HAP-1 (cell line): ENCODE measurements at places on chromosomes 13 and 19.

DNA sequence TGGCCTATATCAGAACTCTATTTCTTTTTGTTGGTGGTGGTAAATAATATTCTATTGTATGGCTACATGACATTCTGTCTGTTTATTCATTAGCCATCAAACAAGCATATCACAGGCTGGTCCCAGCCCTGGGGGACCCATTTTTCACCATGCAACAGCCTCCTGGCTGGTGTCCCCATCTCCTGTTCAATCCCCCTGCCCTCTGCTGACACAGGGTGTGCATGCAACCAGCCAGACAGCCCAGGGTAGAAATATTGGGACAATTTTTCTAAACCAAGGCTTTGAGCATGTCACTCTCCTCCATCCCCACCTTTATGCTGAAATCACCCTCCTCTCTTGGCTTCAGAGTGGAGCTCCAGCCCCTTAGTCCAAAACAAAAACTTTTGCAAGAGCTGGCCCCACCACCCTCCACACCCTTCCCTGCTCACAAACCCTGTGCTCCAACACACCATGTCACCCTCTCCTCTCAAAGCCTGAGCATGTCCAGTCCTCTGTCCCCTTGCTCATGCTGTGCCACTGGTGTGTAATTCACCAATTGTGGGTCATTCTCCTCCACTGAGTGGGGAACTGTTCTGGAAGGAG is 153.0 kb upstream of the UQCRFS1 start:
- DNase-seq, result no peak

DNA sequence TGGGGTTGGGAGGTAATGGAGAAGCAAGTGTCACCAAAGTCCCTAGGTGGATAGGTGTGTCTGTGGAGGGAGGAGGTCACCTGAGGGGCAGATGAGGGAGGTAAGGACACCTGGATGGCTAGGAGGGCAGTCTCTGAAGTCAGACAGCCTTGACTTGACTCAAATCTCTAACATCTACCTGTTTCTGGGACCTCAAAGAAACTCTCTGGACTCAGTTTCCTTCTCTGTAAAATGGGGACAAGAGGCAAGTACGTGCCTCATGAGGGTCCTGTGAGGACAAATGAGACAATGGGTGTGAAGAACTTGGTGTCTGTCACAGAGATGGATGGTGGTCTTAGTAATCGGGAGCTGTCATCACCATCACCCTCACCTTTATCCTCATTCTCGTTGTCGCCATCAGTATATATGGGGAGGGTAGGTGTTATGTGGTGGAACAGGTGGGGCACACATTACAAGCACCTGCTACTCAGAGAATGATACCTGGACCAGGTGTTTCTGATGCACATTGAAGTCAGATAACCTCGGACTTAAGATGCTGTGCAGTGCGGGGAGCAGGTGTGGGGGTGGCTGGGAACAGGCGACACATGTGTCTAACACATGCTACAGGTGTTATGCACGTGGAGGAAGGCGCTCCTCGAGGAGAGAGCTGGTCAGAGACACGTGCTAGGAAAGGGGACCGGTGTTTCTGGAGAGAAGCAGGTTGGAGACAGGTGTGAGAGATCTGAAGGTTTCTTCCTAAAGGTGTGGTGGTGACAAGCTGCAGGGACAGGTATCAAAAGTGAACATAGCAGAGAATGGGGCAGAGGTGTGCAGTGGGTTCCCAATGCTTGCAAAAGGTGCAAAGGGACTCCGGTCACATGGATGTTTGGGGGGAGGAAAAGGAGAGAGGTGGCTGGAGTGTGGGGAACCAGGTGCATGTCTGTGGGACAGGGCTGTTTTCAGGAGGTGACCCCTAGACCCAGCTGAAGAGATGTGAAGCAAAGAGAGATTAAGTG is 3.8 kb downstream of the ERFL start:
- no peak for DNase-seq

DNA sequence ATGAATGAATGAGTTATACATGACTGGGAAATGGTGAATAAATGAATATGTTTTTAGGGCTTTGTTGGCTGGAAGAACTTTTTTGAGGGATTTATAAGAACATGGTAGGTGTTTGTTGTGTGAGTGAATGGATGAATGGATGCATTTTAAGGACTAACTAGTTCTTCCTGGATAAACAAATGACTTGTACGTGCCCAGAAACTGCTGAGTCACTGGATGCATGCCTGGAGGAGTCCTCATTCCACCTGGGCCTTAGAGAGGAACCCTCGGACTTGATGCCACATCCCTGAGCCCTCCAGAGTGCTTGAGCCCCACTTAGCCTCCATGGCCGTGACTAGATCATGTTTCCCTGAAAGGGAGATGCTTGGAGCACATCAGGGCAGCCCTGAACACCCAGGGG is 153.4 kb downstream of the DPF1 start:
- no peak for DNase-seq

- DNase-seq, result no peak
Measured at GRCh38 chr13:95221971-95222732, 79.1 kb downstream of the ABCC4 start.

DNA sequence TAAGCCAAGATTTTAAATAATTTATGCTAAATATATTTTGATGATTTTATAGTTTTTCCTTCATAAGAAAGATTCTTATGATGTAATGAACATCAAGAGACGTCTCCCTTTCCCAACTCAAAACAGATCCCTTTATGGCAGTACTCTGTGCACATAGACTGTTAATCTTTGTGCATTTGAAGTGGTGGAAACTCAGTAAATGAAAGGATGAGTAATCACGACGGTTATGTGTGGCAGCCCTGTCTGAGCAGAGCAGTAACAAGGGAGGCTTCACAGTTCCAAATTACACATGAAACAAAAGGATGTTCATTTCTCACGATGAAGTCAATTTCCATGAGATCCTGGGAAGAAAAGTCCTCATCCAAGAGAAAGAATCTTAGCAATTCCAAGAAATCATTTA is 498.1 kb downstream of the KLF5 start:
- DNase-seq, result no peak

DNA sequence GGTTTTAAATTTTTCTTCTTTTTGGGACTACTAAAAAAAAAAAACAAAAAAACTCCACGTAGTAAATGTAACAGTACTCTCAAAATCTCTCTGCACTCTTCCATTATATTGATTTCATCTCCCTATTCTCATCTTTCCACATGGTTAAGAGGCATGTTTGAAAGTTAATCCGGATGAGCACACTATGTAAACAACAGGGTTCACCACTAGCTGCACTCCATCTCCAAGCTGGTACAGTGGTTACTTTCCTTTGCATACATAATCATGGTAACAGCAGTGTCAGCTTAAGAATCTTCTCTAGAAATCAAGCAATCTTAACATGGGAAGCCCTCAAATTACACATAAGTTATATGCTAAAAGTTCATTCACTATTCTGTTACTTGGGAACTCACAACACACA is 92.6 kb downstream of the MIPEP start:
- no peak for DNase-seq

- DNase-seq, result peak; percentile 36
Measured at GRCh38 chr13:33110713-33111413, 94.6 kb downstream of the KL start.

DNA sequence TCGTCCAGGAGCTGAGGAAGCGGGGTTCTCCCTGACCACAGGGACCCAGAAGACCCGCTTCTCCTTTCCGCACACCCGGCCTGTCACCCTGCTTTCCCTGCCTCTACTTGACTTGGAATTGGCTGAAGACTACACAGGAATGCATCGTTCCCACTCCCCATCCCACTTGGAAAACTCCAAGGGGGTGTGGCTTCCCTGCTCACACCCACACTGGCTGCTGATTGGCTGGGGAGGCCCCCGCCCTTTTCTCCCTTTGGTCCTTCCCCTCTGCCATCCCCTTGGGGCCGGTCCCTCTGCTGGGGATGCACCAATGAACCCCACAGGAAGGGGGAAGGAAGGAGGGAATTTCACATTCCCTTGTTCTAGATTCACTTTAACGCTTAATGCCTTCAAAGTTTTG is 18.9 kb downstream of the VASP start:
- DNase-seq, result peak; percentile 71

DNA sequence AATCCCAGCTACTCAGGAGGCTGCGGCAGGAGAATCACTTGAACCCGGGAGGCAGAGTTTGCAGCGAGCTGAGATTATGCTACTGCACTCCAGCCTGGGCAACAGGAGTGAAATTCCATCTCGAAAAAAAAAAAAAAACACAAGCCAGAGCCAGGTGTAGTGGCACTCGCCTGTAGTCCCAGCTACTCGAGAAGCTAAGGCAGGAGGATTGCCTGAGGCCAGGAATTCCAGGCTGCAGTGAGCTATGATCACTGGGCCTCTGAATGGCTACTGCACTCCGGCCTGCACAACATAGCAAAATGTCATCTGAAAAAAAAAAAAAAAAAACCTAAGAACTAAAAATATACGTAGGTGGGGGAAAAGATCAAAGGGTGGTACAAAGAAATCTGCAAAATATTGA is 19.4 kb downstream of the EPS15L1 start:
- peak; percentile 30 for DNase-seq

- no peak for DNase-seq
Measured at GRCh38 chr19:31956771-31957392, 388.5 kb upstream of the ZNF507 start.

- no peak for DNase-seq
Measured at GRCh38 chr19:30557927-30558557, 185.9 kb downstream of the ZNF536 start.

DNA sequence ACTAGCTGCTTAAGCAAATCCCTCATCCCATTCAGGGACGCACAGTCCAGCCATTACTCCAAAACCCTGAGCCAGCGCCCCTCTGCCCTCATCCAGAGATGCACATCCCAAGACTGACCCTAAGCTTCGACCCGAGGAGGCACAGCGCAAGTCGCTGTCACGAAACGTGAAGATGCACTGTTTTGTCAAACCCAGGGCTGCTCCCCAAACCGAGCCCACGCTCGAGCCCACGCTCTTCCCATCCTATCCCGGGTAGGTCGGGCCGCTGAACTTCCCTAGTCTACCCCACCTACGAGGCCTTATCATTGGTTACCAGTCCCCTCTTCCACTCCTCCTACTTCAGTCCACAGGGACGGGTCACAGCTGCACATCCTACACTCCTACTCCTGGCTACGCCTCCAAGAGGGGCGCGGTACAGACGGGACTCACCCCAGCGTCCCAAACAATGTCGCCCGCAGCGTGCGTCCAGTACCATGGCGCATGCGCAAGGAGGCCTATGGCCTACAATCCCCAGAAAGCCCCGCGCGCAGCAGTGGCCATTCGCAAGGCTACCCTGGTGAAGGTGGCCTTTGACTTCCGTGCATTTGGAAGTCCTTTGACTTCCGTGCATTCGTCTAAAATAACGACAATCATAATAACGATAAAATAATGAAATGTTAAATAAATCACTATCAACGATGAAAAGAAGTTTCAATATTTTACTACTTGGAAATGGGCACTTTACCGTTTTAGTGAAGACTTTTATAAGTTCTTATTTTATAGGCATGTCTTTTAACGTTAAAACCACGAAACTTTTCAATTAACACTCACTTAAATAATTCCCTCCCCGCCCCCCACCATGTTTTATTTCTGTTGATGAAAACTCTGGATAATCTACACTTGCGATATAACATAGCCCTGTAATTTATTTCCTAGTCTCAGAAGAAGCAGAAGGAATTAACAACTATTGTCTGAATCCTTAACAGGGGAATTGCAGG is at the start of gene ZNF285:
TSS of gene ZNF285 (minus strand) at position 470 of the 977 bp plus-strand sequence. CDS start 4,395 bp downstream, outside the sequence.
- no peak for DNase-seq
